Sigmoid colon (tissue), 7 donors: ENCODE measurements at places on chromosomes 6 and 20. TPM values are rescaled to one million over a fixed set of nuclear protein-coding genes. Genes with fewer than 3 reads are reported as not detected.

The SH3BGRL2 gene
- polyA plus RNA-seq = 115 TPM

GRCh38 chr20:45833030-45833882 lies at the start of gene SNX21:
SNX21 (plus strand) TSS chr20:45833799; CDS start chr20:45833920, 121 bp downstream.
- DNase-seq = peak; percentile 97
- no peaks in the 10 kb centered on the region for H3K36me3 ChIP-seq
- H3K27ac ChIP-seq = peak within 1 kb of the TSS; percentile 91
- H3K27me3 ChIP-seq = no peaks in the 10 kb centered on the region
- peaks cover 44% of the 10 kb centered on the region for H3K4me1 ChIP-seq

The VWA7 gene
- 2.8 TPM for polyA plus RNA-seq

The LTB gene
- not detected for polyA plus RNA-seq

- no peak overlapping the region for H3K4me3 ChIP-seq
- H3K36me3 ChIP-seq = no peaks in the 10 kb centered on the region
- H3K4me1 ChIP-seq = no peaks in the 10 kb centered on the region
- no peak for DNase-seq
- no peak overlapping the region for H3K27ac ChIP-seq
- no peaks in the 10 kb centered on the region for H3K27me3 ChIP-seq
Observed at GRCh38 chr20:10002866-10003265, 31.9 kb upstream of the ANKEF1 start.

GRCh38 chr6:139572001-139572400 lies 197.6 kb upstream of the CITED2 start:
- H3K27ac ChIP-seq = no peak overlapping the region
- no peak overlapping the region for H3K4me3 ChIP-seq
- H3K36me3 ChIP-seq = no peaks in the 10 kb centered on the region
